ENCODE measurements at places on chromosomes 2 and 18.
A peak's percentile ranks its signal among the peaks of the same experiment; 100 is the strongest.

GRCh38 chr2:136113209-136113971, 4.6 kb downstream of the CXCR4 start:
- H3K36me3 ChIP-seq, result peaks cover 37% of the 10 kb centered on the region
- DNase-seq, result no peak
- H3K4me1 ChIP-seq, result peaks cover 45% of the 10 kb centered on the region
- H3K4me3 ChIP-seq, result peak overlapping the region; percentile 68
- no peak overlapping the region for H3K27ac ChIP-seq

- H3K4me3 ChIP-seq, result no peak overlapping the region
- no peak for DNase-seq
- peaks cover 23% of the 10 kb centered on the region for H3K36me3 ChIP-seq
- H3K27me3 ChIP-seq, result no peaks in the 10 kb centered on the region
Observed at GRCh38 chr18:79445696-79446561, 50.2 kb downstream of the NFATC1 start.

DNA sequence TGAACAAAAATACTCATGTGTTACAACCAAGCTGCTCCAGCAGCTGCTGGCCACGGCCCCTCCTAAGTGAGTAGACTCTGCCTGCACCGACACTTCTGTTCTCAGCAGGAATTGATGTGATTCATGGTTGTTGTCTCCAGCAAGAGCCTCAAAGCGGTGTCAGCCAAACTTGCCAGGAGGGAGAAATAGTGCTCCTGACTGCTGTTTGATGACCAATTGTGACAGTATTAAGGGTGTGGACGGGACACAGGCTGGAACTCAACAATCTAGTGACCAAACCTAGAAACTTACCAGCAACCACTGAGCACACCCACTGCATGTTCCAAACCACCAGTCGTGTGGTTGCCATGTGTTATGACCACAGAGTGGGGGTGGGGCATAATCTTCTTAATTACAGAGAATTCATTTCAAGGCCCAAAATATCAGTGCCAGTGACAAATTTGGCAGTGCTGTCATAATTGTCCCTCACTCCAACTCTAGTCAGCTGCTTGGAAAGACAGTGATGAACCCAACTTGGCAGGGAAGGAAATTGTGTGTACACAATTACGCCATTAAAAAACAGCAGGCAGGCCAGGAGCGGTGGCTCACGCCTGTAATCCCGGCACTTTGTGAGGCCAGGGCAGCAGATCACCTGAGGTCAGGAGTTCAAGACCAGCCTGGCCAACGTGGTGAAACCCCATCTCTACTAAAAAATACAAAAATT, 30.4 kb downstream of the FBLN7 start:
- peaks cover 2% of the 10 kb centered on the region for H3K27me3 ChIP-seq
- no peak for DNase-seq
- H3K4me1 ChIP-seq, result peaks cover 27% of the 10 kb centered on the region
- H3K27ac ChIP-seq, result no peak overlapping the region

DNA sequence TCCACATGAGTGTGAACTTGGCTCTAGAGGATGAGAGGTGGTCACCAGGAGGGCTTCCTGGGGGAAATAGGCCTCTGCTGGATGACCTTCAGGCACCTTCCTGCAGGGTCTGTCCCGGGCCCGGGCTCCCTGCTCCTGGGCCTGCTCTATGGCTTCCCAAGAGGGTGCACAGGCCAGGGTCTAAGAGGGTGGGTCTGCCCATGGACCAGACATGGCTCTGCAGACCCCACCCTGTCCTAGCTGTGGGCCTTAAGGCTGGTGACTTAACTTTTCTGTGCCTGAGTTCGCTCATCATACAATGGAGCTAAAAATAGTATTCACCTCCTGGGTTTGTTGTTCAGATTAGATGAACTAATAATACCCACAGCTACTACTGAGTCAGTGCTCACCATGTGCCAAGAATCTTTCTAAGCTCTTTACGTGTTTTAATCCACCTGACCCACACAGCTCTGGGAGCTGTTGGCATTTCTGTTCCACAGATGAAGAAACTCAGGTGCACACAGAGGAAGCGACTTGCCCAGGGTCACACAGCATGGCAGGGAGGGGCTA, 14.4 kb downstream of the INHBB start:
- no peaks in the 10 kb centered on the region for H3K36me3 ChIP-seq
- H3K27ac ChIP-seq, result no peak overlapping the region
- H3K4me1 ChIP-seq, result no peaks in the 10 kb centered on the region
- DNase-seq, result no peak

GRCh38 chr2:202035941-202036372, 2.3 kb downstream of the FZD7 start:
- H3K36me3 ChIP-seq, result no peaks in the 10 kb centered on the region
- H3K4me3 ChIP-seq, result no peak overlapping the region
- peaks cover 12% of the 10 kb centered on the region for H3K4me1 ChIP-seq
- peaks cover 49% of the 10 kb centered on the region for H3K27me3 ChIP-seq
- no peak overlapping the region for H3K27ac ChIP-seq

GRCh38 chr2:84888401-84889276, 7.8 kb upstream of the TRABD2A start:
- peak; percentile 57 for DNase-seq

- H3K36me3 ChIP-seq, result no peaks in the 10 kb centered on the region
- no peaks in the 10 kb centered on the region for H3K27me3 ChIP-seq
- no peaks in the 10 kb centered on the region for H3K4me1 ChIP-seq
Observed at GRCh38 chr2:18085593-18085992, 207.1 kb downstream of the KCNS3 start.
